ENCODE measurements at places on chromosomes 5 and 9.
A peak's percentile ranks its signal among the peaks of the same experiment; 100 is the strongest.

DNA sequence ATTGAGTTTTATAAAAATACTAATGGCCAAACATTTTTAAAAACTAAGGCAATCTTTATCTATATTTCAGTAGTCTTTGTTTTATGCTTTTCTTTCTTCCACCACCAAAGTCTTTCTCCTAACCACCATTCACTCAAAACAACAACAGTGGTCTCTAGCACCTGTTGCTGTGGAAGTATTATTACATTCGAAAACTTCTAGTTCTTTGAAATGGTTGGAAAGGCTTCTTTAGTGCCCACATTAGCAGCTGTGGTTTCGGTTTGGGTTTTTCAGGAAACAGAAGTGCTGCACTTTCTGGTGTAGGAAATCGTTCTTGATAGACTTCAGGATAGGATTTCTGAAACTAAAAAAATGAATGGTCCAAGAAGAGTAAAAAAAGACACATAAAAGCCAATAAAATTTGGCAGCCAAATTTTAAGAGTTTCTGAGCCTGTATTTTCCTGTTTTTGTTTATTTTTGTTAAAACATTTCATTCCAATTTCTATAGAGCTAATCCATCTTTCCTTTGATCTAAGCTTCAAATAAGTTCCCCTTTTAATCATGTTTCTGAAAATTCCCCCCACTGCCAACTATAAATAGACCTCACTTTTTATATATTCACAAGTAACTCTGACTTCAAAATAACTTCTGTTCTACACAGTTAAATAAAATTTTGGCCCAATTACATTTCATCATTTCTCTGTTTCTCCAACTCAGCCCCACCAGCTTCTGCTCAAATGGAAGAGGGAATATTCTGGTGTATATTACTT lies 102.2 kb downstream of the DEPDC1B start:
- DNase-seq: peak; percentile 9

- no peak for DNase-seq
These were observed 841 bp upstream of the NINJ1 start for GRCh38 chr9:93134740-93135444.

GRCh38 chr9:79559495-79560181 lies 12.1 kb upstream of the TLE4 start:
- no peak for DNase-seq

GRCh38 chr9:127450243-127450760 lies 904 bp downstream of the RPL12 start:
- DNase-seq: no peak

GRCh38 chr5:60989790-60990189 lies 44.8 kb downstream of the NDUFAF2 start:
- DNase-seq: no peak

GRCh38 chr5:32165597-32165996 lies 8.5 kb downstream of the GOLPH3 start:
- DNase-seq: no peak

DNA sequence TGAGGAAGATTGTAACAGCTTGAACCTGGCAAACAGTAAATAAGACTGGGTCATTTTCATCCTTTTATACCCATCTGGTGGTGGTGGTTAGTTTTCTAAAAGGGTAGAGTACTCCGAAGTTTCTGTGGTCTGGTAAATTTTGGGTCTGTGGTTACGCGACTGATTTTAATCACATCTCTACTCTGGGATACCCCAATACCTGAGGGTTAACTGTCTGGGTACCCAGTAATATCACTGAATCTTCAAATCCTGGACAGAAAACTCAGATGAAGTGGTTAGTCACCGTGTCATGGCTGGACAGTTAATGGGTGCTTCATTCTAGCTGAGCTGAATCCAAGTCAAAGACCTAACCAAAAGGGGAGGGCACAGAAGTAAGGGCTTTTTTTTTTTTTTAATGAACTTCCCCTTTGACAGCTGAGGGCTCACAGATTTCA lies 474.2 kb downstream of the GADD45G start:
- no peak for DNase-seq

GRCh38 chr9:75054368-75055001 lies 26.4 kb upstream of the CARNMT1 start:
- no peak for DNase-seq

GRCh38 chr5:43649256-43649655 lies 46.3 kb downstream of the NNT start:
- DNase-seq: no peak

DNA sequence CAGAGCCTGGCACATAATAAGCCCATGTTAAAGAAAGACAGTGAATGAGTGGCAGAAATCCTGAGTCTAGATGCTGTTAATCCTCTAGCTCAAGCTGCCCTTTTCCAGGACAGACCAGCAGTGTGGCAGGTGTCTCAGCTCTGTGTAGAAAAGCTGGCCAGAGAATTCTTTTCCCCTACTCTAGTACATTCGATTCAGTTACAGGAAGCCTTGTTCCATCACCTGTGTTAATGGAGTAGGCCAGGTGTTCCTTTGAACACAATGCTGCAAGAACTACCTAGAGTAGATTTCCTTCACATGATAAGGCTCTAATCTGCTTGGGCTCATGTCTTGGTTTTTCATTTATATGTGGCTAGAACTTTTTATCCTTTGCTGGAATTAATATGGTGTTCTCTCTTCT lies 52.5 kb downstream of the NUP214 start:
- no peak for DNase-seq

GRCh38 chr9:91391412-91391811 lies 29.7 kb upstream of the AUH start:
- no peak for DNase-seq

GRCh38 chr9:119898316-119898715 lies 529.1 kb upstream of the BRINP1 start:
- no peak for DNase-seq

- no peak for DNase-seq
These were observed 15.2 kb downstream of the MRPL36 start for GRCh38 chr5:1784197-1785050.

GRCh38 chr9:83956086-83956435 lies 24.0 kb downstream of the HNRNPK start:
- peak; percentile 24 for DNase-seq

DNA sequence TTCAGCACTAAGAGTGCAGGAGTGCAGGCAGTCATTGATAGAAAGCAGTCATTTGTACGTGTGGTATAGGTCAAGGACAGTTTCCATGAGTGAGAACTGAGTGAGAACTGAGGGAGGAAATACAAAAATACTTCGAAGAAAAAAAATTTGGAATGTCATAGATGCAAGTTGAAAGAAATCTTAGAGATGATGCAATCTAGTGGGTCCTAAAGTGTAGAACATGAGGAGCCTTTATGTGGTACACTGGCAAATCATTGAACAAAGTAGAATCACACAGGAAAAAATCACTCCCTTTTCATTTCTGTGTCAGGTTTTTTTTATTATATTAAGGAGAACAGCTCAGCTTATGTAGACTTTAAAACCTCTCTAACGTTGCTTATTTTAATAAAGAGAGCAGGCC lies 26.4 kb upstream of the SLC1A1 start:
- DNase-seq: no peak

DNA sequence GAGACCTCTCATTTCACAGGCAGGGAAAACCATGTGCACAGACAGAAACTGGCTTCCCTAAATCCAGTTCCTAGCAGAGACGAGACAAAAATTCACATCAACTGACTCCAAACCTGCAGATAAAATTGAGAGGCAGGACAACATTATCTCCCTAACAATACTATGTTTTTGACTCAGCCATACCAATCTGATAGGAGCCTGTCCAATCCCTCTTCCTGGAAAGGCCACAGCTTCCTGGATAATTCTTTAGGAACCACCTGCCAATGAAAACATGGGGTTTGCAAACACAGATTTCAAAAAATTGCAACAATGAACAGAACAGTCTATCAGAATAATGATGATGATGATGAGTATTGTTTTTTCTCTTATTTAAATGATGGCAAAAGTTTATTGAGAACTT lies 22.4 kb downstream of the SH3TC2 start:
- DNase-seq: no peak

- DNase-seq: peak; percentile 95
These were observed at the start of gene TRMT10B for GRCh38 chr9:37753489-37754190. TRMT10B (plus strand) TSS chr9:37753805; CDS start chr9:37761932, 8,127 bp downstream.

GRCh38 chr9:21933865-21934264 lies 60.3 kb downstream of the CDKN2A start:
- DNase-seq: no peak

- DNase-seq: no peak
These were observed 468.5 kb downstream of the ZNF608 start for GRCh38 chr5:124277767-124278545.

- no peak for DNase-seq
These were observed 72.8 kb downstream of the STARD4 start for GRCh38 chr5:111439473-111440075.

DNA sequence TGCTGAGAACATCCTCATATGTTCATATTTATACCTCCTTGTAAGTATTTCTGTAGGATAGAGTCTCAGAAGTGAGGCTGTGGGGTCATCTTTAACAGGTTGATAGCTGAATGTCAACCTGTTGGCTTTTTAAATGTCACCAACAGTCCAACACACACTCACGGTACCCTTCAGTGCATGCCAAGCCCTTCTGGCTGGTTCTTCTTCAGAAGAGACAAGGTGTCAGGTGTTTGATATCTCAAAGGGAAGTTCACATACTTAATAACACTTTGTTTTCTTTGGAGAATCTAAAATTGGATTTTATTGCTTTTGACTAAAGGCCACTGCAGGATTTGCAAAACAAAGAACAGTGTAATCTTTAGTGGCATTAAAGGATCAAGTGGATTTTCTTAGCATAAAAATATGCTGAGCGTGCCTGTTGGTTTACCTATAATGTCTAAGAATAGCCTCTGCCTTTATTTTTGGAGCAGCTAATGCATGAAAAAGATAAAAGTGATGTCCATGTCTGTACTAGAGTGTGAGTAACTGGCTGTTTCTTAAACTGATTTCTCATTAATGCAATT lies 58.2 kb downstream of the RGS3 start:
- DNase-seq: no peak

DNA sequence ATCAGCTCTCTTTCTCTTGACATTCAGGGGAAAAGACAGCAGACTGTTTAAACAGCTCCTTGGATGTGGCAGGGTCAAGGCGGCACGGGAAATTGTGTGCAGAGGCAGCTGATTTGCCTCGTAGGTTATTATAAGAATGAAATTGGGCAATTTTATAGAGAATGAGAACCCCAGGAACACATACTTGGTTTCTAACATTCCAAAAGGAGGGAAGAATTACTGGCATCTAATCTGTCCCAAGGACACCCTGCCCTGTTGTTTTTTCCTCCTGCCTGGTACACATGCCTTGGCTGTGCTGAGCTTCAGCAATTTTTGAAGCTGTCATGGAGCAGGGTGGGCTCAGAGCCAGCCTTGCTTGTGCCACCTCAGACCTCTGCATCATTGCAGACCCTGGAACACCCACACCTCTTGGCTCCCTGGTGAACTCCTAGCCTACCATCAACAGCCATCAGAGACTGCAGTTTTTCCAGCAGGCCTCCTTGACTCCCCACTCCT lies 143.6 kb downstream of the BOD1 start:
- DNase-seq: no peak

DNA sequence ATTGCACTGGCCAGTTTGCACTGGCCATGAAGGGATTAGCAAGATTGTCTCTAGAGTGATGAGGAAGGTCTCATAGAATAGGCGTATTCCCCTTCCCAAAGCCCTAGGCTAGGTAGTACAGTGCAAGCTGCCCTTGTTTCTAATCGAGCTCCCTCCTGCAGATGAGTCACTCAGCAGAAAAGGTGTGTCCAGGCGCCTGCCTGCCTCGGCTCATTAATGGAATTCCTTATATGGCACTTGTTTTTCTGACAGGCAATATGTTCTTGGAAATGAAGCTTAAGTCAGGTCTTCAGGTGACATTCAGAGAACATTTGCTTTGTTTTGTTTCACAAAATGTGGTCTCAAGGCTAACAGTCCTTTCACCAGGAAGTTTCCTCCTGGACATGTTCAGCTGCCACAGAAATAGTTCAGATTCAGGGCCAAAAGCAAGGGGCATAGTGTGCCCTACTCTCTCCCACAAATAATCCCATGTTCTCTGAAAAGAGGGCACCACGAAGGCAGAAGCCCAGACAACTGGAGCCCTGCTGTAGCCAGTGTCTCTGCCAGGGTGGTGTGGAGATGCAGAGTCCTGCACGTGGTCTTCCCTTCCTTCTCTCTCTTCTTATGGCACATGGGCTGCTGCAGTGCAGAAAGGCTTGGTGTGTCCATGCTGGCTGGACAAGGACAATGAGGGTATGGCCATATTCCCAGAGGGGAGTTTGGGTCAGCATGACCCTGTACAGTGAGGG lies 281.1 kb upstream of the MAP3K1 start:
- no peak for DNase-seq

DNA sequence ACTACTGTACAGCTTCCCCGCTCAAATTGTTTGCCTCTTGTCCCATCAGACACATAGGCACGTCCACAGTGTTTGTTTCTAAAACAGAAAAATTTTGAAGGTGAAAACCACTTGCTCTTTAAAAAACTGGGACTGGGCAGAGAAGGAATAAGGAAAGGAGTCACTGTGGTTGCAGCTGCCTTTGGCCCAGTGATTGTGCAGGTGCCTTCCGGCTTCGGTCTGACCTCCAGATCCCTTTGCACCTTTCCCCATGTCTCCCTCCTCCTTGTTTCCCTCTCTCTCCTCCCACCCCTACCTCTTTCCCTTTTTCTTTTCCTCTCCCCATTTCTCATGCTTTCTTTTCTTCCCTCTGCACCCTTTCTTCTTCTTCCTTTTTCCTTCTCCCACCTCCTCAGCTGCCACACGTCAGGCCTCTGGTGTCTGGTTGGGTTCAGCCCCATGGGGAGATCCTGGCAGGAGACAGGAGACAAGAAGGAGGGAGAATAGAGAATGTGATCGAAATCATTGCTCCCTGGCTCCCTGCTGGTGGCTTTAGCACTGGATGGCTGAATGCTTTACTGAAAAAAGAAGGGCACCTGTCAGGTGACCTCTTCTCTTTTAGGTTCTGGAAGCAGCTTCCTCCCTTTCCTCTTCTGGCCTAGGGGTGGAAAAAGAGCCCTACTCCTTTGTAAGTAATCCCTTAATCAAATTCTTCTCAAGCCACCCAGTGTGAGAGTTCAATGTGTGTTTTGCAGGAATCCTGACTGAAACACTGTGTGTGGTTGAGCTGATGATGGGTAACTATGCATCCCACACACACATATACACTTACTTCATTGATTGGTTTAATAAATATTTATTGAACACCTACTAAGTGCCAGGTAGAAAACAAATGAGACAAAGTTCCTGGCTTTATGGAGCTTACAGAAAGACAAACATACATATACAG lies 267.3 kb downstream of the MAST4 start:
- DNase-seq: no peak

- no peak for DNase-seq
These were observed 204.2 kb upstream of the PTGER4 start for GRCh38 chr5:40475561-40475960.

DNA sequence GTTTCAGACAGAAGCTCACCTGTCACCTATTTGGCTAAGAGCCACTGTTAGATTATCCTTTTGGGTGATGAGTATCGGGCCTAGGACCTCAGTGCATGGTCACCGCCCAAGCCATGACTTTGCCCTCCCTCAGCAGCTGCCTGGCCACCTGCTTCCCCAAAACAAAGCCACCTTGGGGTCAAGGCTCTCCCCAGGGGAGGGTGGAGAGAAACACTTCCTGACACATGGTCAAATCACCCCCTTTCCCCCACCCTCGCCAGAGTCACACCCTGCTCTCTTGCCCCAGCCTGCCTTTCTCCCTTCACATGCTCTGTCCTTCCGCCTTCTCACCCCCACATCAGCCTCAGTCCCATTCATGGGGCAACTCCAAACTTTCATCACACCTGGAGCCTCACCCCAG lies 1.7 kb upstream of the HBEGF start:
- DNase-seq: no peak

- DNase-seq: no peak
These were observed 78.9 kb upstream of the RPS23 start for GRCh38 chr5:82356808-82357671.

All from GM19239 (cell line).